ENCODE measurements at places on chromosomes 7 and 10.
A peak's percentile ranks its signal among the peaks of the same experiment; 100 is the strongest.

DNA sequence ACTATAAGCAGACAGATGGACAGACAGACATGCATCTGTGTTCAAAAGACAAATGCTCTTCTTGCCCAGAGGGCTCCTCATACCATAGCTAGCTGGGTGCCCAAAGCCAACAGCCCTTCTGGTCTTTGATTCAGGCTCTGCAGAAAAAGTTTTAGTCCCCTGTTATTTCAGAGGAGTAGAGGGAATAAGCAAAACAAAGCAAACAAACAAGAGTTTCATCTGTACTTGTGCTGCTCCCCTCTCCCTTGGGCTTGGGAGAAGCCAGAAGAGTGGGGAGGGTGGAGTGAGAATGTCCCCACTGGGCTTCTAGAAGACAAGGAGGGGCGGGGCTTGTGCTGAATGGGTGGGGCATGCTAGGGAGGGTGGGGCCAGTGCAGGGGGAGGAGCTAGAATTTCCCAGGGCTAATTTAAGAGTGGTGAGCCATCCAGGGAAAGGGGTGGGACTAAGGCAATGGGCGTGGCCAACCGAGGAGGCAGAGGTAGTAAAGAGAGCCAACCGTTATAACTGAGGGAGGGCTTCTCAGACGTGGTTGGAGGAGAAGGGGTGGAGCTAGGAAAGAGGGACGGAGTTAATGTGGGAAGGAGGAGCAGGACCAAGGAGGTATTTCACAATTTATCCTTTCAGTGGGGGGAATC is 101.2 kb upstream of the MGMT start:
- DNase-seq: no peak

DNA sequence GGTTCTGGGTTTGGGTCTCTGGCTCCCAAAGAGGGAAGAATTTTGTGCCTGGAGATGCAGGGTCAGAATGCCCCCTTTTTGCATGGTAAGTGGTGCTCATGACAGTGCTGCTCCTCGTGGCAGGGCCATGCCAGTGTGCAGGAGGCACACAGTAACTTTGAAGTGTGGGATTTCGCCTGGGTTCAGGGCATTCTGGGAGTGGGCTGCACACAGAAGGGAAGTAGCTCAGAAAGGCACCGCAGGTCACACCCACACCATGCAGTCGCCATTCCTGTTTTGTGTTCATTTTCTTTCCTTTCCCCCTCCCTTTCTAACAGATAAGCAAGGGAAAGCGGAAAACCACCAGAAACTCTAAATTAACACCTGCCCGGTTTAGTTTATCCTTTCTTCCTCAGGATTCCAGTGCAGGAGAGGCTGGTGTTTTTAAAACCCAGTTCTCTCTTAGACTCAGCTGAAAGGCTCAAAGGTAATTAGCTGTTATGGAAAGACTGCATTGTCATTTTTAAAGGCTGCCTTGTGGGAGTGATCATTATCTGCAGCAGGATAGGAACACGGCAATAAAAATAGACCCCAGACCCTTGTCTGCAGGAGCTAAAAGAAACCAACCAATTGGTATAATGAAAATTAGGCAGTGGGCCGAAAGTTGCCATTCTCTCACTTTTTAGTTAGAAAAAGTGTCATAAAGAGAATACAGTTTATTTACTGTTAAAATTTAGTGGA is 50.2 kb downstream of the EEPD1 start:
- no peak for DNase-seq

DNA sequence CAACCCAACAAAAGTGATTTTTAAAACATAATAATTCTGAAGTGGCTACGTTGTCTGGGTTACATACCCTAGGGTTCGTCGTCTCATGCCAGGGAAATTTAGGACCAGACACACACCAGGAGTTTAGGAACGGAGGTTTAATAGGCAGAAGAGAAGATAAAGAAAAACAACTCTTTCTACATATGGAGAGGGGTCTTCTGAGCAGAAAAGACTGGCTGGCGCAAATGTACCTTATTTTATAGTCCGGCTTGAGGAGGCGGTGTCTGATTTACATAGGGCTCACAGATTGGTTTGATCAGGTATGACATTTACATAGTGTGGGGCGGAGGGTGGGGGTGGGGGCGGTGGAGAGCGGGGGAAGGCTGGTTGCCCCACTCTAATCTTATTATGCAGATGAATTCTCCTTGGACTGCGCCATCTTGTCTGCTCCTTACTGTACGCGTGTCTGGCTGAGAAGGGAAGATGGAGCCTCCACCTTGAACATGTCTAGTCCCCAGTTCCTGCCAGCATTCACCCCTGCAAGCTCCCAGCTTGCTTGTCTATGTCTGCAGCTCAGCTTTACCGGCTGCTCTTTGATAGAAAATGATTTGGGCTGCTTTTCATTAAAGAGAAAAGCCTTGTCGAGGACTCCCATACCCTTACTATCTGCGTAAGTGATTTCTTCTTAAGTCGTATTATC is 98.7 kb downstream of the RALA start:
- no peak for DNase-seq

- DNase-seq: no peak
Observed at GRCh38 chr7:35004531-35005095, 32.7 kb downstream of the DPY19L1 start.

- no peak for DNase-seq
Observed at GRCh38 chr7:46571996-46572395, 650.9 kb upstream of the IGFBP3 start.

GRCh38 chr10:56763090-56763489 is 402.0 kb upstream of the ZWINT start:
- no peak for DNase-seq

DNA sequence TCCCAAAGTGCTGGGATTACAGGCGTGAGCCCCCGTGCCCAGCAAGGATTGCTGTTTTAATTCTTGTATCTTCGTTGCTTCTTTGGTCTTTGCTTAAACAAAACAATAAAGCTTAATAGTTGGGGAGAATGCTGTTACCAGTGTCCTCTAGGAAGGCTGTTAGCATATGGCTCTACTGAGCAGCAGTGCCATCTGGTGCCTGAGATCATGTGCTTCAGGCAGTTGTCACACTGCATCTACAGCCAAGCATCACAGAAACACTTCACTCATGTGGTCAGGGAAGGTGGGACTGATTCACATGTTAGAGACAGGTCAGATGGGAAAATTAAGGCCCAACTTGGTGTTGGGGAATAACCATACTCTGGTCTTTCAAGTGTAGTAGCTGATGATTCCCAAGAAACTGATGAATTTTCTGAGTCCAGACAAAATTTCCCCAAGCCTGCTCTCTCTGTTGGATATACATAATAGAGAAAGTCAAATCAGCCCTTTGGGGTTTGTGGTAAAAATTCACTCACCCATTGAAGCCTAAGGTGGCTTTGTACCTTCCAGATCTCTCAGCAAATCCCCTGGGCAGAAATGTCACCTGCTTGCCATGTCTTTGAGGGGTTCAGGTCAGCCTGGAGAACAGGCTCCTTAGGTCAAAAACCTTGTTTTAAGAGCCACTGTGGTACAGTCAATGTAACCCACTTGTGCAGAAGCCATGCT is 28.4 kb downstream of the UBE2D4 start:
- peak; percentile 89 for DNase-seq

DNA sequence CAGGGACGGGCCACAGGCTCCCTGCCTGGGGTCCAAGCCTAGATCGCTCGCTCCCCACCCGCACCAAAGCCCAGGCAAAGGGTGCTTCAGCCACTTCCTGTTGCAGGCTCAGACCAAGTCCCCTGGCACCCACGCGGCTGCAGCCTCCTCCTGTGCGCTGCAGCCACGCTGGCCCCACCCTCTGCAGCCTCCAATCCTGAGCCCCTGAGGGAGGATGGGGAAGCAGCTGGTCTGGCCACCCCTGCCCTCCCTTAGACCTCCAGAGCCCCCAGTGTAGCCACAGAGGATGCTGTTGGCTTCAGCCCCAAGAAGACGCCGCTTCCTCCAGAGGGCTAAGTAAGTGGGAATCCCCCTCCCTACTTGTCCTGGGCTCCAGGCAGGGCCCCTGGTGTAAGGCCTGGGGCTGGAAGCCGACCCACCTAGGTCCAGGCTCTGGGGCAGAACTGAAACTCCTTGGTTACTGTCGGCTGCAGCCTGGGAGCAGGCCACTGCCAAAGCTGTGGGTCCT is 9.4 kb downstream of the LIMK1 start:
- DNase-seq: no peak

DNA sequence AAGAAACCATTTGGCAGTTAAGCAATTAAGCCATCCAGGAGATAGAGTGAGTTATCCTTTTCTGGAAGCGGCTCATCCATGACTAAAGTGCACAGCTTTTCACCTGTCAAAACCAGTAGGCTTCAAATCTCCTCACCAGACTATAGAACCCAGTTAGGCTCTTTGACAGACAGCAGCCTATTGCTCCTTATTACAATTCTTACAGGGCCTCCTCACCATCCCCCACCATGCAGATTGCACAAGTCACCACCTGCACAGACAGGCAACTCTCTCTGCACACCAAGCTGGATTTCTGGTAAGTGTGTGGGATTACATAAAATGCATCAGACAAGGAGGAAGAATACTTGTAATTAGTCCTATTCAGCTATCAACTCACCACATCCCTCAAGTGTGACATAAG is 301.6 kb downstream of the SNX13 start:
- no peak for DNase-seq

DNA sequence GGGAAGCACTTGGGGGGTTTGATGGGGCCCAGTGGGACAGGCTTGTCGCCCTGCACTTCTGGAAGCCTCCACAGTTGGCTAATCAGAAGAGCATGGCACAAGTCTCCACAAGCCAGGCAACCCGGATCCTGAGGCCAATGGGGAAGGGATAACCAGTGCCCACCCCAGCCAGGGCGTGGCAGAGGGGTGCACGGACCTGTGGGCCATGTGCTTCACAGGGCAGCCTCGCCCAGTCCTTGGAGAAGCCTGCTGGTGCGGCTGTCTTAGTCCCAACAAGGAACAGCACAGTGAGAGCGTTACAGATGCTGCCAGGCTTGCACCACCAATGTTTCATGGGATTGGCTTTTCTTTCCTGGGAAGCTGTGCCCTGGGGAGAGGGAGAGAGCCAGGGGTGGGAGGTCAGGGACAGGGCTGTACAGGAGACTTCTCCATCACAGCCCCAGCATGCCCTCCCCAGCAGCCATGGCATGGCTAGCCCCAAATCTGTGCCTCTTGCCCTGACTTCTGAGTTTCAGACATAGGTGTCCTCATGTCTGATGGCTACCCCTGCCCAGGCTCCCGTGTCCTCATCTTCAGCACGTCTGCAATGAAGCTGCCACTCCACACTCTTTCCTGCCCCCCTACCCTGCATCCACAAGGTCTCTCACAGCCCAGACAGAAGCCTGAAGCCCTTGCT is 116.0 kb downstream of the PTPN20 start:
- no peak for DNase-seq

GRCh38 chr10:62450912-62451610 is 76.9 kb downstream of the ZNF365 start:
- DNase-seq: no peak

DNA sequence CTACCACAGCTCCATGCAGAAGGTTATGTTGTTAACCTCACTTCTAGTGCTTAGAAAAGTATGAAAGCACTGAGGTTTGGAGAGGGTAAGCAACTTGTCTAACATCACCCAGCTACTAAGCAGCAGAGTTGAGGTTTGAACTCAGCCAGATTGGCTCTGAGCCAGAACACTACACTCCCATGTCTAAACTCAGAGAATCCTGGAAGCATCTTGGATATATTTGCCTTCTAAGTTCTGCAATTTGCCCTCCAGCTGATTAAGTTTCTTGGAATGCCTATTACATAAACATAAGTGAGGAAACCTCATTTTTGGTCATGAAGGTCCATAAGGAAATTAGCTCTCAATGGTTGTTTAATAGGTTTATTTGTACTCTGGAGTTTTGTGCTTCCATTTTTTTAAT is 78.1 kb upstream of the PHYHIPL start:
- DNase-seq: peak; percentile 76

- no peak for DNase-seq
Observed at GRCh38 chr10:59077855-59078254, 98.6 kb upstream of the PHYHIPL start.

GRCh38 chr10:13690281-13690825 is 103.6 kb downstream of the PRPF18 start:
- DNase-seq: no peak

- DNase-seq: no peak
Observed at GRCh38 chr10:113454341-113455061, 98.4 kb upstream of the HABP2 start.

DNA sequence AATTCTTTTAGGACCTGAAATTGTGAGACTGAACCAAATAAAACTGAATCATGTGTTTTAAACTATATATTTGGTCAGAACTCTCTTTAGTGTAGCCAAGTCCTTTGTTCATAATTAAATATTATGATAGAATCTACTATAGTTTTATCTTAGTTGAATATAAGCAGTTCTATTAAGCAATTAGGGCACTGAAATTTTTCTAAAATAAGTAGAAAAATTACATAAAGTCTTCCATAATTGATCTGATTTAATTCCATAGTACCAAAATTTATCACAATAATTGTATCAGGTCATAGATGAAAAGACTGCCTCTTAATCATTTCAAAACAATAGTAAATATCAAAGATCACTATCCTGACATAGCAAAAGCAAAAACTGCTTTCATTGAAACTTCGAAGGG is 90.1 kb upstream of the BET1 start:
- no peak for DNase-seq

GRCh38 chr7:77426521-77427051 is 10.4 kb upstream of the GSAP start:
- DNase-seq: no peak

GRCh38 chr10:34337917-34338316 is 477.2 kb downstream of the PARD3 start:
- DNase-seq: no peak

- no peak for DNase-seq
Observed at GRCh38 chr10:22551681-22552365, 162.6 kb downstream of the PIP4K2A start.

GRCh38 chr10:17787087-17787961 is 21.8 kb upstream of the MRC1 start:
- no peak for DNase-seq

DNA sequence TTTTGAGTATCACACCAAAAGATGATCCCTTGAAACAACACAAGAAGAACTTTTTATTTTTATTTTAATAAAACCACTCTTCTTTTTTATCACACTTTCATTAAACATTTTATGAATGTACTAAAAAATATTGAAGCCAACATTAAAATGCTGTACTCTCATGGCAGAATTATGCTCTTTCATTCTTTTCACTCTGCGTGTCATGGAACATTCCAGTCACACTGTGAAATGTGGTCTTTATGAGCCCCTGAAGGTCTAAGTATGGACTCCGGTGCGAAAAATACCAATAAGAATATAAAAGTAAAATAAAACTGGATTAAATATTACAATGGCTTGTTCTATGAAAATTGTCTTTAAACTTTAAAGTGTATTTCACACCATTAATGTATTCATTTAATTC is 148.4 kb downstream of the TMEM26 start:
- no peak for DNase-seq

DNA sequence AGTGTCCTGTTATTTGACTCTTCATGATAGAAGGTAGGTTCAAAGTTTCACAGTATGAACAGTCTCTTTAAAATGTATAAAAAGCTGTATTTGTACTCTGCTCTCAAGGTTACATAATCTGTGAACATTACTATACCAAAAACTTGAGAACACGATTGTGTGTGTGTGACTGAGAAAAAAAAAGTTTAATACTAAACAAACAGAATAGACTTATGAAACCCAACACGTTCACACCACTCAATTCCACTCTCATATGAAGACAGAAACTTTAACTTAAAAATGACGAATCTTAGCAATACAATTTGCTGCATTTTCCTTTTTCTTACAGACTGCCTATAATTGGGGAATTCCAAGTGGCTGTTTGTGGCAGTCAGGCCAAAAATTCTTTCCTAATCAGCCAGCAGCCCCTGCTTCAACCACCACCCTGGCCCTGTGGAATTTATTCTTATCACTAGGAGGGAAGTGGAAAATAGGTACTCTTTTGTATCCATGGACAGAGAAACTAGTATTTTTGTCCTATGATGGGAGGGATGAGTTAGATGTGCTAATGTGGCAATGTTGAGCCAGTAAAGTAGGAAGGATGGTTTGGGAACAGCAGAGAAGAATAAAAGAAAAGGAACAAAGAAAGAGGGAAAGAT is 42.8 kb downstream of the MINDY3 start:
- no peak for DNase-seq

Data from NCI-H1694 treated with DMSO at 0.1 percent for 48 hours (cell line).